8988T (cell line): ENCODE measurements at places on chromosomes 16 and 17.

GRCh38 chr16:47377154-47377553, 83.7 kb downstream of the ITFG1 start:
- DNase-seq: no peak

GRCh38 chr17:13502263-13502662, 99.5 kb downstream of the HS3ST3A1 start:
- no peak for DNase-seq

- DNase-seq: no peak
These were observed 1.2 kb downstream of the TRIM47 start for GRCh38 chr17:75876938-75877751.

DNA sequence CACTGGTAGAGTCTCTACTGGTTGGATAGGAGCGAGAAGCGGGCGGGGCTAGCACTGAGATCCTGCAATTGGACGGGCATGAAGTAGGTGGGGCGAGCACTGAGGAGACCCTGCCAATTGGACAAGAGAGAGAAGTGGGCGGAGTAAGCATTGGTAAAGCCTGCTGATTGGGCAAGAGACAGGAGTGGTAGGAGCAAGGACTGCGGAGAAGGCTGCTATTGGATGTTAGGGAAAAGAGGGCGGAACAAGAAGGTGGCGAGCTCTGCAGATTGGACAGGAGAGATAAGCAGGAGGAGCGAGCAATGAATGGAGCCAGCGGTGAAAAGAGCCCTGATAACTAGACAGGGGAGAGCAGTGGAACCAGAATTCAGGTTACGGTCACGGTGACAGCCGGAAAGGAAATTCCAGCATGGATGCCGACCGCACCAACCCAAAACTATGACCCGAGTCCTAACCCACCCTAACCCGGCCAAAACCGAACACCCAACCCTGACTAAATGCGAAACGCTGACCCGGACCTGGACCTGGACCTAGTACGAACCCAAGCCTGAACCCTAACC, 4.8 kb downstream of the SCGB1C2 start:
- DNase-seq: no peak

- DNase-seq: no peak
These were observed 51.1 kb upstream of the LGALS9 start for GRCh38 chr17:27579897-27580321.

DNA sequence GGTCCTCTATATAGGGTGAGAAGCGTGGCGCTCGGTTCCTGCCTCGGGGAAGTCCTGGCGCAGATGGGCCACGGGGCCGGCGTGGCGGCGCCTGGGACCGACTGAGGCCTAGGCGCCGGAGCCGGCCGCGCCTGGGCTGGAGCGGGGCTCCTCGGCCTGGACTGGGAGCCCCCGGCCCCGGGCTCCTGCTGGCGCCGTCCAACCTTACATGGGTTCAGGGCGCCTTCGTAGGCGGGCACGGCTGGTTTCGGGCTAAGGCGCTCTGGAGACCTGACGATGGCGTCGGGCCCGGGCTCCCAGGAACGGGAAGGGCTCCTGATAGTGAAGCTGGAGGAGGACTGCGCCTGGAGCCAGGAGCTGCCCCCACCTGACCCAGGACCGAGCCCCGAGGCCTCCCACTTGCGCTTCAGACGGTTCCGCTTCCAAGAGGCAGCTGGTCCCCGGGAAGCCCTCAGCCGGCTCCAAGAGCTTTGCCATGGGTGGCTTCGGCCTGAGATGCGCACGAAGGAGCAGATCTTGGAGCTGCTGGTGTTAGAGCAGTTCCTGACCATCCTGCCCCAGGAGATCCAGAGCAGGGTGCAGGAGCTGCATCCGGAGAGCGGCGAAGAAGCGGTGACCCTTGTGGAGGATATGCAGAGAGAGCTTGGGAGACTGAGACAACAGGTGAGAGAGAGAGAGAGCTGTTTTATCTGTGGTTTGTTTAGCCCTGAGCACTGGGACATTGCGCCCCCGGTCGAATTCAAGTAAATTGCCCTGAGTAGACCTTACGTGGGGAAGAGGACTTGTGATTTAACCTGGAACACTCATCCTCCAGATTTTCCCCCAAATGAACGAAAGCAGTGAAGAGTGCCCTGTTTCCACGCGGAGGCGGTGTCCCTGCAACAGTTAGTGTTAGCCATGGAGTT, 504 bp downstream of the ZNF263 start:
- no peak for DNase-seq
